ENCODE measurements at places on chromosomes 2 and 18. TPM values are rescaled to one million over a fixed set of nuclear protein-coding genes. Genes with fewer than 3 reads are reported as not detected.

DNA sequence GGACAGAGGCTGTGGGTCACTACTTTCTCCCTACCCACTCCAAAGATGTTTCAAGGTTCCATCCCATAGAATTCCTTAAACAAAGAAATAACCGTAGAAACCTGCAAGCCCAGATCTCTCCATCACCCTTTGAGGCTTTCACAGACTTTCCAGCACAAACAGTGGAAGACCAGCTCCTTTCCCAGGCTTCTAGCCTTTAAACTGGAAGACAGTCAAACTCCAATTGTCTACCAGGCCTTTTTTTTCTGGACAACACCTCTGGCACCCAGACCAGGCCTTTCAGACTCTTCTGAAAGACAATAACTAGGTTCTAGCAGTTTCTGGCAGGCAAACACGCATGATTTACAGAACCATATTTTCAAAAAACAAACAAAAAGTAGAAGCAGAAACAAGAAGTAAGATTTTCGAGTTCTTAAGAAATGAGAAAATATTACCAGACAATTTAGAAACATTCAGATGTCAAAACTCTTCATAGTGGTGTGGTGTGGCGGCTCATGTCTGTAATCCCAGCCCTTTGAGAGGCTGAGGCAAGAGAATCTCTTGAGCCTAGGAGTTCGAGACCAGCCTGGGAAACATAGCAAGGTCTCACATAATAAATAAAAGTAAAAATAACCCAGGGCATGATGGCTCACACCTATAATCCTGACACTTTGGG, 106.8 kb upstream of the MSH2 start:
- no peak for DNase-seq

- no peak for DNase-seq
Observed at GRCh38 chr18:31538837-31539236, 40.9 kb downstream of the DSG2 start.

DNA sequence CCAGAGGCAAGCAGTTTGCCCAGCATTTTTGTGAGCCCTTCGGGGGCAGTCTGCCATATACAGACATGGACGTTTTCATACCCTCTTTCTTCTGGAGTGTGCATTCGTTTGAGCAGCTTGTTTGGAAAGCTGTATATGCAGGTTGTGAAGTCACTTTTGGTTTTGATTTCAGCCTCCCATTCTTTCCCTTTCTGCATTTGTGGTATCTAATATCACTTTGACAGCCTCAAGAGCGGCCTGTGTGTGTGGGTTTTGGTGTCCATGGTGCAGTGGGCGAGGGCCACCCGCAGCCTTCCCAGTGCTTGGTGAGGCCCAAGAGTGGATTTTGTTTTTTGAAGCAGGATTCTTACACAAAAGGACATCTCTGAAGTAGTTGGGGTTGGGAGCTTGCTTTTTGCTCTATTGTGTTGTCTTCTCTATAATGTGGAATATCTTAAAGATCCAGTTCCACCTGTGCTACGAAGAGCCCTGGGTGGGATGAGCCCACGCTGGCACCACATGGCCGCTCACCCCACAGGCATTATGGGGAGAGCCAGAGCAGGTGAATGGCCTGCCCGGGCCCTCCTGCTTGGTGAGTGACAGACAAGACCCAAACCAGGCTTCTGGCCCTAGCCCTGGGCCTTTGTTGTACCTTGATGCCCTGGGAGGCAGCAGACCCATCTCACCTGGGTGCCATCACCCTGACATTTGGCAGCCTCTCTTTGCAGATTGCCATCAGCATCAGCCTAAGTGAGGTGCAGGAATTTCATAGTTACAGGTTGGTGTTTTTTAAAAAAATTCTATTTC, 29.5 kb downstream of the INPP4A start:
- no peak for DNase-seq

DNA sequence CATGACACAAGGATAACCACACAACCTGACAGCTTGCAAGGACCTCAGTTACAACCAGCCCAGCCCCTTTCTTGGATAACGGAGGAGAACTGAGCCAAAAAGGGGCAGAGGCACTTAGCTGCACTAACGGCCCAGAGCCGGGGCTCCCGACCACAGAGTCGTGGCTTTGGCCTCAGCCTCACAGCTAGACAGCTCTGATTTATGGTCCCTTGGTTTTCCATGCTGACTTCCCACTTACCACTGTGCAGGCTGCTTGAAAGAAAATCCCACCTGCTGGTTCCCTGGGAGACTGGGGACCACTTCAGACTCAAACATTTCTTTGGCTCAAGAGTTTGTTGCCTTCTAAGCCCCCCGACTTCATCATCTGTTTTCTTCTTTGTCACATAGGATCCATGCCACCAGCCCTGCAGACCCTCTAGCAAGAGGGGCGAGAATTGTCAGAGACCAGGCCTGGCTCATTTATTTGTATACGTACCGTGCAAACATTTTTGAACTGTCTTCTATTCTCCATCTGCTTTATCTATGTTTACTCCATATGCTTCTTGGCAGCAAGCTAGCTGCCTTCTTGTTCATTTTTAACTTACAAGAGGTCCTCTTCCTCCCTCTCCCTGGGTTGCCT, 352.6 kb upstream of the MYT1L start:
- DNase-seq = no peak

Gene DSEL
- 8.1 TPM for total RNA-seq
